ENCODE measurements at places on chromosomes 6 and 20.

DNA sequence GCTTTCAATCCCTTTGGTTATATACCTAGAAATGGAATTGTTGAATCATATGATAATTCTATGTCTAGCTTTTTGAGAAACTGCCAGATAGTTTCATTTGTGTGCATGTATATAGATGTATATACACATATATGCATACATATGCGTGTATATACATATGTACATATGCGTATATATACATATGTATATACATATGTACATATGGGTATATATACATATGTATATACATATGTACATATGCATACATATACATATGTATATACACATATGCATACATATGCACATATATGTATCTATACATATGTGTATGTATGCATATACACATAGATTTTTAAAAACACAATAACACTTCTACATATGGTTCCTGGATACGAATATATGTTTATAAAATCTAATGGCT, 8.4 kb downstream of the SF3B5 start:
- DNase-seq = no peak

- DNase-seq = no peak
These were observed 19.0 kb upstream of the PRND start for GRCh38 chr20:4702562-4703280.

DNA sequence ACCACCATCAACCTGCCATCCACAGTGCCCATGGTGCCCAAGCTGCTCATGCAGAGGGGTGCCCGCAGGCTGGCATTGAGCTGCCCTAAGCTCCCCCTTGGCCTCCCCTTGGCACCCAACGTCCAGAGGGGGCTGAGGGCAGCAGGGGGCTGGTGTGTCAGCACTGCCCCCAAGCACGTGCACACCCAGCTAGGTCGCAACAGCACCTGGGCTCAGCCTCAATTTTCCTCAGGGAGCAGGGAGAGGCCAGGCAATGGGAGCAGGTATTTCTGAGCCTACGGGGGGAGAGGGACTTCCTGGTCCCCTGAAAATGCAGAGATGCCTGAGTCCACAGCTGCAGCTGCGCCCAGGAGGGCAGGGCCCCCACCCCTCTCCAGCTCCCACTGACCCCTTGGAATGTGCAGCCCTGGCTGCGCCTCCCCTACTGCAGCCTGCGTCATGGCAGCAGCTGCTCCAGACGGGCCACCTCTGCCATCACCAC, 204.2 kb downstream of the ANKRD60 start:
- DNase-seq = no peak

DNA sequence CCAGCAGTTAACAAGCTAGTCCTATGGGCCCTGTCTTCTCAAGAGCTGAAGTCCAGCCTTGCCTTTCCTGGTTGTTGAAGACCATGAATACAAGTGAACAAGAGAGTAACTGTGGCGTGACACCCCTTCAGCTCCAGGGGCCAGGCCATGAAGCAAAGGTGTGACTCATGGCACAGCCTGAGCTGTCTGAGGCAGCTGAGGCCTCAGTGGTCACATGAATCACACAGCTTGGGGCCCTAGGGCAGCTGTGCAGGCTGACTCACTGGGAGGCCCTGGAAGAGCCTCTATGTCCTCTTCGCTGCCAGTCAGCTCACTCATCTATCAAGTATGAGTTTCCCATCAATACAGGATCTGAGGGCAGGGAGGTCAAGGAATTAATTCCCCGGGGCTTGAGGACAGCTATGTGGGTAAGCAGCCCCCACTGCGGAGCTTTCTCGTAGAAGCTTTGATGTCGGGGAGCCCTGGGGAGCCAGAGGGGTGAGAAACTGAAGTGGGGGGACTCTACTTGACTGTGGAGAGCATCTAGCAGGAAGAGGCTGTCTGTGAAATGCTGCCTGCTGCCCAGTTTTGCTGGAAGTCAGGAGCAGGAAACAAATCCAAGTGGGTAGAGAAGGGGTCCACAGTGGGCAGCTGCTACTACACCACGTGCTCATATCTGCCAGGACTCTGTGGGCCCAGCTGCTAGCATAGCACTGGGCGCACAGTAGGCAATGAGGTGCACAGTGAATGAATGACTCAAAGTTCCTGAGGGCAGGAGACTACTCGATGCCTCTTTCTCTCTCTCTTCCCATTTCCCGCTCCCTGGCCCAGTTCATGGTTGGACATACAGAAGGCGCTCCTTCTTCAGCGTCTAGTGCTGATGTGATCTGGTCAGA, 13.7 kb upstream of the FAM83C start:
- no peak for DNase-seq

DNA sequence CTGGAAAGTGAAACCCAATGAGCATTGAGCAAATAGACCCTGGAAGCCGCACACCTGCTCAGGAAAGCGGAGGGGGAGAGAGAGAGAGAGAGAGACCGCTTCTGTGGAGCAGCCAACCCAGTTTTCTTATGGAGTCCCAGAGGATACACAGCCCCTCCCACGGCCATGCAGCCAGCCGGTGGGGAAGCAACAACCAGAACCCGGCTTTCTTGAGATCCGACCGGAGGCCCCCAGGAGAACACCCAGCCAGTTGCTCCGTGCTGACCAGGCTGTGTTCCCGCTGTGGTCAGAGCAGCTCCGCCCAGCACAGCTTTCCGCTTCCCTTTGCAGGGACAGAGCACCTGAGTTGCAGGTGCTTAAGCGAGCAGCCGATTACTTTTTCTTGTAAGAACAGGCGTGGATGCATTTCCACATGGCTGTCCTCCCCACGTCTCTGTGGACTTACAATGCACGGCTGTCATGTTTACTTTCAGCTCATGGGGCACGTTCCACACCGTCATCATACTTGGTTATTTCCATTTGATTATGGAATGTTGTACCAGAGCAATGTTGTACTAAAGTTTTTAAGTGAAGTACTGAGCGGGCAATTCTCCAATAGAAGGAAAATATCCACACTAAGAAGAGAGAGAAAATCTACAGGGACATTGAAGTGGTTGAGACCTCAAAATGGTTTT, 381.9 kb downstream of the THBS2 start:
- no peak for DNase-seq

- no peak for DNase-seq
These were observed 548 bp upstream of the TMEM74B start for GRCh38 chr20:1185316-1185741.

DNA sequence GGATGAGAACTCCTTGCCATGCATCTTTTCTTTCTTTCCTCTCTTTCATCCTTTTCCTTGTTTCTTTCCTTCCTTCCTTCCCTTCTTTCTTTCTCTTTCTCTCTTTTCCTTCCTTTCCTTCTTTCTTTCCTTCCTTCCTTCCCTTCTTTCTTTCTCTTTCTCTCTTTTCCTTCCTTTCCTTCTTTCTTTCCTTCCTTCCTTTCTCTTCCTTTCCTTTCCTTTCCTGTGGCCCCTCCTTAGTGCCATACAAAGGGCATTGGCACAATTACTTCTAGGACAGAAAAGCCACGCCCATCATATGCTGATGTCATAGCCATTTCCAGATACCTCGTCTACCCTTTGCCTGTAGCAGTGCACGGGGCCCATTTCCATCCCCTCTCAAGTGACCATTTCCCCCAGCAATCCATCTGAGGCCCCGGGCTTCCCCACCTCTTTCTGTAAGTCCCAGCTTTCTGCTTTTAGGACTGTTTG, 2.2 kb upstream of the CENPB start:
- no peak for DNase-seq

DNA sequence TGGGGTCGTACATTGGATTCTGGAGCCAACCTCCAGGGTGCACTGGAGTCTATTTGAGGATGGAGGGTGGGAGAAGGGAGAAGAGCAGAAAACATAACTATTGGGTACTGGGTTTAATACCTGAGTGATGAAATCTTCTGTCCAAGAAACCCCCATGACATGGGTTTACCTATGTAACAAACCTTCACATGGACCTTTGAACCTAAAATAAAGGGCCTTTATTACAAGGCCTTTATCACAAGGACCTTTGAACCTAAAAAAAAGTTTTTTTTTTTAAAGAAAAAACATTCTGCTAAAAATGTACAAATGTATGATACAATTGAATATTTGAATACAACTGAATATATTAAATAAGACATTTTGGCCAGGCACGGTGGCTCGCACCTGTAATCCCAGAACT, 38.1 kb upstream of the ZNF133 start:
- DNase-seq = no peak

GRCh38 chr20:33169176-33169794, 1.3 kb downstream of the BPIFA2 start:
- DNase-seq = no peak

GRCh38 chr6:2230659-2231277, 14.6 kb downstream of the GMDS start:
- DNase-seq = no peak

GRCh38 chr20:63703976-63704748, 3.6 kb downstream of the ARFRP1 start:
- DNase-seq = no peak

- no peak for DNase-seq
These were observed 309.6 kb upstream of the FLRT3 start for GRCh38 chr20:14647016-14647415.

DNA sequence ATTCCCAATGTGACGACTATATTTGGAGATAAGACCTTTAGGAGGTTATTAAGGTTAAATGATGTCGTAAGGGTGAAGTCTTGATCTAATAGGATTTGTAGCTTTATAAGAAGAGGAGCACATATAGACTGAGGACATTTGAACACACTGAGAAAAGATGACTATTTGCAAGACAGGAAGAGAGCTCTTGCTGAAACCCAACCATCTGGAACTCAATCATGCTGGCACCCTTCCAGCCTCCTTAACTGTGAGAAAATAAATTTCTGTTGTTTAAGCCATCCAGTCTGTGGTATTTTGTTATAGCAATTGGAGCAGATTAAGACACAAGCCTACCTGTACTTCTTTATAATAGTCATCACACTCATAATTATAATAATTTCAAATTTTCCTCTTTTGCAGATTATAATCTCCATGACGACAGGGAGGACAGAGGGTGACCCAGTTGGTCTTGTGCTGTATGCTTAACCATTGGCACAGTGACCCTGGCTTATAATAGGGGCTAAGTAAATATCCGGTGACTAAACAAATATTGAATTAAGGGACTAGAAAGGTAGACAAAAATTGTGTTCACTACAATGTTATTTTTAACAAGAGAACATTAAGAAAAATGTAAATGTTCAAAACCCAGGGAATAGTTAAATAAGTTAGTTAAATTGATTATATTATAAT, 206.4 kb upstream of the HDDC2 start:
- DNase-seq = no peak

DNA sequence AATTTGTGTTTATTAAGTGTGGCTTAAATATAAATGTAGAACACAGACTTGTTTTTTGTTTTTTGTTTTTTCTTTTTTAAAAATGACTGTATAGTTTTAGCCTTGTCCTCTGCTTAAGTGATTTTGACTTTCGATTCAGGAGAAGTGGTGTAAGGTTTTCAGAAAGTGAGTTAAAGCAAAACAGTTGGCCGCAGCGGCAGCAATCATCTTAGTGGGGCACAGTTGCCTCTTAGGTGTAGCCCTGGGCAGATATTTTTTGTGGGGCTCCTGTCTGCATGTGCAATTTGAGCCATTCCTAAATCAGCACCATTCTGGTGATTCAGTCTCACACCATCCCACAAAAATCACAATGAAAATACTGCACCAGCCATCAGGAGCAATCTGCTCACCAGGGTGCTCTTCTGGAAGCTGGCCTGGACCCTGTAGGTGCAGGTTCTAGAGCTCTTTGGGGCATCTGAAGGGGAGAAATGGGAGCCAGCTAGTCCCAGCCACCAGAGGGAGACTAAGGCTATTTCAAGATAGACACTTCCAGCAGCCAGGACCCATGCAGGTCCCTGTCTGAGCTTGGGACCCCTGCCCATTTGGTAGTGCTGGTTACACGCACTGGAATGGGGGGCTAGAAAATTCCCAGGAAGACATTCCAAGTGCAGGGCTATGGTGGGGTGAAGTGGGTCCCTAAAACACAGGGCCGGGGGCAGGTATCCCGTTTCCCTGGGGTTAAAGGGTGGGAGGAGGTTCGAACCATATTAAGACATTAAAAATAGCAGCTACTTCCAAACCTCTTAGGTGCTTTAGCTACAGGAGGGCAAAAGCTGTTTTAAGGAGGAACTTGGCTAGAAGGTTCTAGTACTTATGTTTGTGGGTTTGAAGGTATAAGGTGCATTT, 156.6 kb downstream of the NFATC2 start:
- no peak for DNase-seq

DNA sequence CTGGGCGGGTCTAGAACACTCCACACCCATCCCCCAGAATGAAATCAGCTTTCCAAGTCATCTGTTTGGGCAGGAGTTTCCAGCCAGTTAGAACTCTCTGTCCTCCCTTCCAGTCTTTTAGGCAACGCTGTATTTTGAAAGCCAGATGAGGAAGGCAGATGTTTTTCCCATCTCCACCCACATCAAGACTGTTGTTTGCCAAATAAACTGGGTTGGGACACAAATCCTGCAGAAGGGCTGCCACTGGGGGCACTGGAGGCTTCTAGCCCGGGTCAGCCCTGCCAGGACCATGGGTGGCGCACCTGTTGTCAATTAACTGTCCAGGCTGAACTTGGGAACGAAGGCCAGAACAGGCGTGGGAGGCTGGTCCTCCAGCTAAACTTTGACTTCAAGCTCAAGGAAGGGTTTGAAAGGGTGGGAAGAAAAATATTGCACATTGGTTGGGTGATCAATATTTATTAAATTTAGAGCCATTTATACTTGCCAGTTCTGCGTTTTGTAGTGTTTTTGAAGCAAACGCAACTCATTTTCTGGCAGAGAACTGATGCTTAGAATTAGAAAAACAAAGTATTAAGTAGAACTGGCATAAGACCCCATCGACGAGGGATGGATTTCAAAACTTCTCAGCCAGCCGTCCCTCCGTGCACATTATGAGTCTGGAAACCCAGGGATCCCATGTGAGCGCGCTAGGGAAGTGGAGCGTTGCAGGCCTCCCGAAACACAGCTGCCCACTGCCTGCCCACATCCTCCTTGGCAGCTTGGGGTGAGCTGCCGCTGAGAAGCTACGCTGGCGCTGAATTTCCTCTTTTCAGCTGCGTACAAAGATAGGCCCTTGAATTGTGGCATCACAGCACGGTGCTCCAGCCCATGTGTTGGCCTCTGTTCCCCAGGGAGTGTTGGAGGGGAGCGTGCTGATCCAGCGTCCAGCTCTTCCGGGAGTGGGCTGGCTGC, 297.4 kb downstream of the QKI start:
- no peak for DNase-seq

DNA sequence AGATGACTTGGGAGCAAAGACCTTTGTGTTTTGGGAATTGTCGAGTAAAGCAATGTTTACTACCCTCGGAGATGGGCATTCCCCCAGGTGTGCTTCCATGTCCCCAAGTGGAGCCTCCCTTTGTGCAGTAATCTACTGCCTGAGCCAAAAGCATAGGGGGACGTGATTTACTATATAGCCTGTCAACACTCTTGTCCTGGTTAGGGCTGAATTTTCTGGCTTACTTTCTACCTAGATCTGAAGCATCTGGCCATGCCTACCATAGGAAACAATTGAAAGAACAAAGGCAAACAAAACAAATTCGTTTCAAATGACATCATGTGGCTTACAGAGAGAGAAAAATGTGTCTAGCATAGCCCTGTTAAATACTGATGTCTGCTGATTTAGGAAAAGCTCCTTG, 350.6 kb downstream of the SAMD5 start:
- DNase-seq = no peak

- DNase-seq = no peak
These were observed 26.4 kb upstream of the PTGIS start for GRCh38 chr20:49594143-49594930.
